ENCODE measurements at places on chromosomes 6 and 20. TPM values are rescaled to one million over a fixed set of nuclear protein-coding genes. Genes with fewer than 3 reads are reported as not detected.

The SYCP2L gene
- total RNA-seq, result 0.13 TPM

The FANCE gene
- 21.9 TPM for total RNA-seq

DNA sequence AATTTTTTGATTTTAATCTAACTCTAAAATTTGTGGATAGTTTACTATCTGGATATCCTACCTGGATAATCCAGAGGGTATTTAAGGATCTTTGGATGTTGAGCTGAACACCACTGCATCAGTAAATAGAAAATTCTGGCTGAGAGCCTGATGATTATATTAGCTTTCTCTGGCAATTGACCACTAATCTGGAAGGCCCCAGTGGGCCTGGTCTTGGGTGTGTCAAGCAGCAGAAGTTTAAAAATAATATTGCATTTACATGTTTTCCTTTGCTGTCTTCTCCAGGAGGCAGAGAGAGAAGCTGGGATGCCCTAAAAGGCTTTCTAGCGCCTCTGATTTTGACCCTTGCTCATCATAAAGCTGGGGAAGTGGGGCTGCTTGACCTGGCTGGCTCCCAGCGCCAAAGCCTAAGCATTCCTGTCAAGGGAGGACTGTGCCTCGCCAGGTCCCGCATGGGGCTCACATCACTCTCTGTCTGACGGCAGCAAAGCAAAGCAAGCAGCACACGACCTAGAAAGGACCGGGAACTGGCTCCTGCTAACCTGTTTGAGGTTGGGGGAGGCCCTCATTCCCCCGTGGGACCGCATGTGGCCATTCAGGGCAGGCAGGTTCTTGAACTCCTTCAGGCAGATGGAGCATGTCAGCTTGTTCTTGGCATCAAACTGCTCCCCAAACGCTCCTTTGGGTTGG, 46.6 kb upstream of the MRPS10 start:
- no peak overlapping the region for H3K4me3 ChIP-seq
- no peak overlapping the region for H3K27ac ChIP-seq
- H3K27me3 ChIP-seq, result no peaks in the 10 kb centered on the region
- peaks cover 20% of the 10 kb centered on the region for H3K4me1 ChIP-seq
- H3K36me3 ChIP-seq, result peaks cover 22% of the 10 kb centered on the region

The PTPRK gene
- 3.6 TPM for total RNA-seq

The ECT2L gene
- not detected for total RNA-seq

The HLA-DOA gene
- total RNA-seq, result 4.2 TPM

DNA sequence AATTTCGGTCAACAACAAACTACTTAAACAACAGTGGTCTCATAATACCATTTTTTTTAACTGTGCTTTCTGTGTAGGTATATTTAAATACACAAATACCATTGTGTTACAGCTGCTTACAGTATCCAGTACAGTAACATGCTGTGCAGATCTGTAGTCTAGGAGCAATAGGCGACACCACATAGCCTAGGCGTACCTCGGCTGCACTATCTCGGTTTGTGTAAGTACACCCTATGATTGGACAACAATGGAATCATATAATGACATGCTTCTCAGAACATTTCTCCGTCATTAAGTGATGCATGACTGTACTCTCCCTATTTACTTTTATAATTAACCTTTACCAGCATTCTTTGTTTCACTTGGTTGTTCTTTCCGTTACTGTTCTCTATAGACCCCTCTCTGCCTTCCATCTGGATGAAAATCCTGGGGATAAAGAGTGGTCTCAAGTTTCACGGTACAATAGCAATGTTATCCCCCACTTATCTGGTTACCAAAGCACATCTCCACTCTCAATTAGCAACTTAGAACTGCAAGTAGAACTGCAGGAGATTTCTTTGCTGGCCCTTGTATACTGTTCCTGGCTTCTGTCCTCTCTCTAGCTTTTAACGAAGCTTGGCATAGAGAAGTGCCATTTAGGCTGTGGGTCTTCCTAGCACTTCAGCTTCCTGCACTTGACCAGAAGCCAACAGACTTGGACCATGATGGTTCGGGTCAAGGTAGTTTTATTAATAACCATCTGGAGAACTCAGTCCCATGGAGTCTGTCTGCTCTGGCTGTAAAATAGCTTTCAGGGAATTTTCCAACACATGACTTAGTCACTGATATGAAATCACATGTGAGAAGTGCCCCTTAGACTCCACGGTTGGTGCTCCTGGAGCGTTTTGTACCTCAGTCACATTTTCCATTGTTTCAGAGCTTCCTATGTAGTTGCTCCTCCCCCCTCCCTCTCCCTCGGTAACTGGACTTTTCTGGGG, 80.4 kb upstream of the POPDC3 start:
- peaks cover 5% of the 10 kb centered on the region for H3K27me3 ChIP-seq
- no peak overlapping the region for H3K4me3 ChIP-seq
- no peaks in the 10 kb centered on the region for H3K36me3 ChIP-seq
- H3K27ac ChIP-seq, result no peak overlapping the region

- no peak for DNase-seq
- H3K27ac ChIP-seq, result no peak overlapping the region
- peaks cover 23% of the 10 kb centered on the region for H3K27me3 ChIP-seq
- no peaks in the 10 kb centered on the region for H3K36me3 ChIP-seq
- H3K4me1 ChIP-seq, result peaks cover 3% of the 10 kb centered on the region
- H3K4me3 ChIP-seq, result no peak overlapping the region
Observed at GRCh38 chr6:105692613-105693215, 289.8 kb upstream of the PREP start.

The SFT2D1 gene
- total RNA-seq, result 27.7 TPM

- no peak overlapping the region for H3K27ac ChIP-seq
- H3K4me1 ChIP-seq, result no peaks in the 10 kb centered on the region
- no peaks in the 10 kb centered on the region for H3K36me3 ChIP-seq
- no peaks in the 10 kb centered on the region for H3K27me3 ChIP-seq
Observed at GRCh38 chr6:80974579-80974978, 777.9 kb downstream of the TENT5A start.

- H3K36me3 ChIP-seq, result no peaks in the 10 kb centered on the region
- peaks cover 11% of the 10 kb centered on the region for H3K27me3 ChIP-seq
- no peak overlapping the region for H3K4me3 ChIP-seq
- H3K27ac ChIP-seq, result no peak overlapping the region
- DNase-seq, result no peak
- H3K4me1 ChIP-seq, result no peaks in the 10 kb centered on the region
Observed at GRCh38 chr6:14100966-14101365, 16.6 kb upstream of the CD83 start.

GRCh38 chr6:25558155-25558817, 93.7 kb upstream of the SCGN start:
- no peak for DNase-seq
- H3K27me3 ChIP-seq, result no peaks in the 10 kb centered on the region
- no peaks in the 10 kb centered on the region for H3K36me3 ChIP-seq
- no peak overlapping the region for H3K4me3 ChIP-seq
- no peak overlapping the region for H3K27ac ChIP-seq

GRCh38 chr6:155520078-155520477, 64.4 kb upstream of the NOX3 start:
- H3K27ac ChIP-seq, result no peak overlapping the region
- no peaks in the 10 kb centered on the region for H3K36me3 ChIP-seq
- H3K4me3 ChIP-seq, result no peak overlapping the region
- no peaks in the 10 kb centered on the region for H3K4me1 ChIP-seq

The ASIP gene
- total RNA-seq, result not detected

DNA sequence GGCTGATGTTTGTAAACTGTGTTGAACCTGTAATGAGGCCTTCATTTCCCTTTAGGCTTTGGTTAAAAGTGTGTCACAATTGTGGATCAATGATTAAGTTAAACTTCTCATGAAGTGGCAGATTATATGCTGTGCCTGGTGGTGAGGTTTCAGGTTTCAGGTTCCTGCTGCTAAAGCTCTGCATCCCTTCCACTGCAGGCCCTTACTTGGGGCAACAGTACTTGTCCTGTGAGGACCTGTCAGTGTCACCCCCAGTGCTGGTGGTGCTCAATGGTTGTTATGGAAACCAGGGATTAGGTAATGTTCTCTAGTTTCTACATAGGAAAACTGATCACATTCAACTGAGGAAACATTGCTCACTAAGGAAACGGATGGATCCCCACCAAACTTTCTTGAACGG, 18.5 kb downstream of the RPP21 start:
- no peaks in the 10 kb centered on the region for H3K36me3 ChIP-seq
- no peak for DNase-seq
- no peak overlapping the region for H3K4me3 ChIP-seq
- no peak overlapping the region for H3K27ac ChIP-seq
- peaks cover 70% of the 10 kb centered on the region for H3K27me3 ChIP-seq
- peaks cover 2% of the 10 kb centered on the region for H3K4me1 ChIP-seq

GRCh38 chr6:15284743-15285142, 38.9 kb downstream of the JARID2 start:
- H3K27ac ChIP-seq, result no peak overlapping the region
- H3K36me3 ChIP-seq, result peaks cover 18% of the 10 kb centered on the region
- peaks cover 62% of the 10 kb centered on the region for H3K4me1 ChIP-seq
- H3K4me3 ChIP-seq, result no peak overlapping the region
- no peaks in the 10 kb centered on the region for H3K27me3 ChIP-seq

- H3K4me3 ChIP-seq, result no peak overlapping the region
- peaks cover 17% of the 10 kb centered on the region for H3K36me3 ChIP-seq
- H3K27ac ChIP-seq, result no peak overlapping the region
- no peak for DNase-seq
Observed at GRCh38 chr6:136677822-136678221, 114.5 kb downstream of the MAP3K5 start.

GRCh38 chr20:61965606-61966491, 99.8 kb downstream of the TAF4 start:
- peaks cover 5% of the 10 kb centered on the region for H3K27me3 ChIP-seq
- H3K36me3 ChIP-seq, result no peaks in the 10 kb centered on the region
- H3K27ac ChIP-seq, result no peak overlapping the region
- no peak for DNase-seq

- H3K27ac ChIP-seq, result no peak overlapping the region
- H3K27me3 ChIP-seq, result no peaks in the 10 kb centered on the region
- H3K4me1 ChIP-seq, result peaks cover 38% of the 10 kb centered on the region
- H3K36me3 ChIP-seq, result peaks cover 2% of the 10 kb centered on the region
Observed at GRCh38 chr6:11974089-11974488, 38.0 kb upstream of the HIVEP1 start.

GRCh38 chr6:98458708-98459107, 375.7 kb upstream of the POU3F2 start:
- H3K4me1 ChIP-seq, result no peaks in the 10 kb centered on the region
- no peaks in the 10 kb centered on the region for H3K36me3 ChIP-seq
- H3K27me3 ChIP-seq, result no peaks in the 10 kb centered on the region
- no peak for DNase-seq
- H3K4me3 ChIP-seq, result no peak overlapping the region

DNA sequence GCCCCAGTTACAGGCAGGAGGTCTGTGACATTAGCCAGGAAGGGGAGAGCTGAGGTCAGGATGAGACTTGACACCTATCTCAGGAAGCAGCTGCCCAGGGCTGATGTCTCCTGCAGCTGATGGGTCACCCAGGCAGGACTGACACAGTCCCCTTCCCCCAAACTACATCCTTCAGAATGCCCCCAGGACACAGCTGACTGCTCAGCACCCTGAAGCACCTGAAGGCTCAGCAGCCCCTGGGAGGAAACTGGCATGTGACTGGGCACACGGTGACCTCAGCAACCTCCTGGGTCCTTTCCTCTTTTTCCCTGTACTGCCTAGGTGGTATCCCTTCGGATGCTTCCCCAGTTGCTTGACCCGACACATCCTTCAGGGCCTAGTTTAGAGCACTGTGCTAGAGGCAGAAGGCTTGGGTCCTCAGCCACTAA, 1.9 kb downstream of the SDC4 start:
- peaks cover 2% of the 10 kb centered on the region for H3K27me3 ChIP-seq
- peaks cover 36% of the 10 kb centered on the region for H3K4me1 ChIP-seq
- no peak overlapping the region for H3K4me3 ChIP-seq
- no peak for DNase-seq

- no peak for DNase-seq
- no peaks in the 10 kb centered on the region for H3K36me3 ChIP-seq
- H3K4me1 ChIP-seq, result no peaks in the 10 kb centered on the region
- no peaks in the 10 kb centered on the region for H3K27me3 ChIP-seq
- no peak overlapping the region for H3K27ac ChIP-seq
- H3K4me3 ChIP-seq, result no peak overlapping the region
Observed at GRCh38 chr6:48610846-48611245, 499.8 kb upstream of the PTCHD4 start.

- no peak for DNase-seq
- no peak overlapping the region for H3K4me3 ChIP-seq
- no peaks in the 10 kb centered on the region for H3K27me3 ChIP-seq
- peaks cover 53% of the 10 kb centered on the region for H3K36me3 ChIP-seq
- no peaks in the 10 kb centered on the region for H3K4me1 ChIP-seq
Observed at GRCh38 chr6:100620085-100620840, 155.5 kb upstream of the SIM1 start.

DNA sequence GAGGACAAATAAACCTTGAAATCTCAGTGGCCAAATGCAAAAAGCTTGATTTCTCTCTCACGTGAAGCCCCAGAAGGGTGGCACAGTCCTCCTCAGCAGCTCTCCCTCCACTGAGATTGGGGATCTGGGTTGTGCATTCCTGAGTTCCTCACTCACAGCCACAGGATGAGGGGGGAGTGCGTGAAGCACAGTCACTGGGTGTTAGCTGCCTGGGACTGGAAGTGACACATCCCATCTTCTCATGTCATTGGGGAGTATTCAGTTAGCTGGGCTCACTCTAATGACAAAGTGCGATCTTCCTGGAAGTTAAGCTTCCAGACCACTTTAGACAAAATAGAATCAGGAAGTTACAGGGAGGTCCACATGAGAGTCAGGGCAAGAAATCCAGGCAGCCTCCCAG, 192.2 kb upstream of the LRFN2 start:
- H3K27ac ChIP-seq, result no peak overlapping the region
- no peak for DNase-seq
- H3K36me3 ChIP-seq, result no peaks in the 10 kb centered on the region

GRCh38 chr6:148304976-148305375, 37.7 kb upstream of the SASH1 start:
- H3K4me1 ChIP-seq, result no peaks in the 10 kb centered on the region
- H3K4me3 ChIP-seq, result no peak overlapping the region
- no peak for DNase-seq
- H3K27me3 ChIP-seq, result no peaks in the 10 kb centered on the region
